ENCODE measurements at places on chromosomes 3 and 15. TPM values are rescaled to one million over a fixed set of nuclear protein-coding genes. Genes with fewer than 3 reads are reported as not detected.

- no peak overlapping the region for H3K4me3 ChIP-seq
- H3K27me3 ChIP-seq: no peaks in the 10 kb centered on the region
- no peaks in the 10 kb centered on the region for H3K4me1 ChIP-seq
These were observed 135.0 kb upstream of the UBE2E2 start for GRCh38 chr3:23068016-23068728.

Gene DET1
- 4.2 TPM for total RNA-seq

Gene FILIP1L
- 68.9 TPM for total RNA-seq

- H3K27ac ChIP-seq: no peak overlapping the region
- peaks cover 25% of the 10 kb centered on the region for H3K36me3 ChIP-seq
- H3K4me1 ChIP-seq: peaks cover 48% of the 10 kb centered on the region
- no peaks in the 10 kb centered on the region for H3K27me3 ChIP-seq
These were observed 9.6 kb downstream of the OSBPL11 start for GRCh38 chr3:125585595-125586223.

GRCh38 chr3:44013967-44014366, 227.7 kb upstream of the TOPAZ1 start:
- H3K4me1 ChIP-seq: no peaks in the 10 kb centered on the region
- H3K4me3 ChIP-seq: no peak overlapping the region
- H3K36me3 ChIP-seq: no peaks in the 10 kb centered on the region
- no peak overlapping the region for H3K27ac ChIP-seq
- H3K27me3 ChIP-seq: peaks cover 34% of the 10 kb centered on the region

DNA sequence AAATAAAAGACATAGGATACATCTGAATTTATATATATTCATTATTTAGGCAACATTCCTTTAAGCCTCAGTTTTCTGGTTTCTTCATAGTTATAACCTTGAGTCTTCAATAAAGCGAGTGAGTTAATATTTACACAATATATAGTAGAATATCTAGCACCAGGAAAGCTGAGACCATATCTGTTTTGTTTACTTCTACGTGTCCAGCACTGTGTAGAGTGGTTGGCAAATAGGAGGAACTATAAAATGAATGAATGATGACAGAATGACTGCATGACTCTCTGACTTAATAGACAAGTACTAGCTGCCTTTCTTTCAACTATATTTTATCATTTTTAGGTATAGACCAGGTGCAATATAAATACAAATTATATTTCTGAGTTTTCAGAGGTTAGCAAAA, 197.8 kb upstream of the RBMS3 start:
- no peak for DNase-seq
- H3K4me1 ChIP-seq: no peaks in the 10 kb centered on the region
- H3K36me3 ChIP-seq: no peaks in the 10 kb centered on the region
- H3K27ac ChIP-seq: no peak overlapping the region

GRCh38 chr3:66971891-66972551, 26.1 kb upstream of the KBTBD8 start:
- peak overlapping the region; percentile 16 for H3K4me3 ChIP-seq
- no peaks in the 10 kb centered on the region for H3K36me3 ChIP-seq

GRCh38 chr3:40387001-40387894, at the start of gene ENTPD3:
Gene ENTPD3, plus strand, starts transcription at chr3:40387184. Its CDS starts 874 bp downstream, at chr3:40388058.
- peak; percentile 75 for DNase-seq
- no peak within 1 kb of the TSS for H3K27ac ChIP-seq
- H3K36me3 ChIP-seq: no peaks in the 10 kb centered on the region
- peak within 1 kb of the TSS; percentile 38 for H3K4me3 ChIP-seq

Gene LDHAL6B
- not detected for total RNA-seq

DNA sequence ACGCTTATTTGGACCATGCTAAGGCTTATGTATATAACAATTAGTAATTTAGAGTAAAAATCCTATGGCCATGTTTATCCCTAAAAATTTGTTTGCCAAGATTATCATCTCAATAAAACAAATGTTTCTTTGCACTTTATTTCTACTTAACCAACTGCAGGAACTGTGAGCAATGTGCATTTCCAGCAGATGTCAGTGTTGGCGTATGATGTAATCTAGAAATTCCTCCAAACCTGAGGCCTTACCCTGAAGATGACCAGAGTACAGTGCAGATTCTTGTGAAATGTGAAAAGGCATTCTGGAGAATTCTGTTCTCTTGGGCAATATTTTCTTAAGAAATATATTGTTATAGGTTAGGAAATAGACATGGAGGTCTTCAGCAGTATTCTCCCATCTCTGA, 205.9 kb downstream of the MBNL1 start:
- H3K4me1 ChIP-seq: no peaks in the 10 kb centered on the region
- no peak overlapping the region for H3K27ac ChIP-seq
- H3K4me3 ChIP-seq: no peak overlapping the region
- no peaks in the 10 kb centered on the region for H3K27me3 ChIP-seq

Gene PRKAR2A
- total RNA-seq: 58.1 TPM

Gene LRRC49
- total RNA-seq: 5.1 TPM

- H3K27ac ChIP-seq: no peak overlapping the region
- H3K4me3 ChIP-seq: no peak overlapping the region
These were observed 78.3 kb upstream of the C15orf39 start for GRCh38 chr15:75123395-75123794.

Gene CRABP1
- total RNA-seq: not detected

- DNase-seq: no peak
- no peak overlapping the region for H3K27ac ChIP-seq
- no peaks in the 10 kb centered on the region for H3K27me3 ChIP-seq
- no peaks in the 10 kb centered on the region for H3K36me3 ChIP-seq
- H3K4me1 ChIP-seq: peaks cover 5% of the 10 kb centered on the region
These were observed 188.3 kb downstream of the PLCH1 start for GRCh38 chr3:155556531-155556930.

DNA sequence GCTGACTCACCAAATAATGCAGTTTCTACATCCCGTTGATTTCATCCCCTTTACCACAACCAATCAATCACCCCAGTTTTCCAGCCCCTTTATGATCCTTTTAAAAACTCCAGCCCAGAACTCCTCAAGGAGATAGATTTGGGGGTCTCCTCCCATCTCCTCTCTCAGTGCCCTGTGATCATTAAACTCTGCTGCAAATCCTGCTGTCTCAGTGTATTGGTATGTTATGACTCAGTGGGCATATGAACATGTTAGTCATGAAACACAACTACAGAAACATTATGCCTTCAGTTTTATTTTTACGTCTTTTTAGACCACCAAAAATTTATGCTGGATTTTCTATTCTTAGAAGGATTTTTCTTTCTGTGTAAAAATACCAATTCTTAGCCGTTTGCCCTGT, 213.7 kb downstream of the DIPK2A start:
- no peaks in the 10 kb centered on the region for H3K36me3 ChIP-seq
- DNase-seq: no peak
- H3K27ac ChIP-seq: no peak overlapping the region
- no peaks in the 10 kb centered on the region for H3K4me1 ChIP-seq
- no peak overlapping the region for H3K4me3 ChIP-seq
- no peaks in the 10 kb centered on the region for H3K27me3 ChIP-seq

DNA sequence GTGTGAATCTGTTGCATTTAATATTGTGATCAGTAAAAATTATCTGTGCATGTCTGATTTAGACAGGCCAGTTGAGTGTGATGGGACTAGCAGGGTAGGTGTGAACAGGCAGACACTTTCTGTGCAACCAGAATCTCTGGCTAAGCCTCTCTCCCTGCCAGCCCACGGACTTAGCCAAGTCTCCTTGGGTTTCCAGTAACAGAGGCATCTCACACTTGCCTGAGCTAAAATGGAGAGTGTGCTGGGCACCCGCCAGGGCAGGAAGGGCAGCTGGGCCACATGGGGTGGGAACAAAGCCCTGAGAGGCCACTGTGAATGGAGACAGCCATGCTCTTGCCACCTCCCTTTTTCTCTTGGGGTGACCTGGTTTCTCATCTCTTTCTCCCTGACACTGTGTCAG, 12.5 kb upstream of the RPS27L start:
- H3K27me3 ChIP-seq: no peaks in the 10 kb centered on the region
- DNase-seq: no peak
- H3K27ac ChIP-seq: no peak overlapping the region

GRCh38 chr3:63968612-63969350, 54.5 kb downstream of the PSMD6 start:
- H3K27ac ChIP-seq: peak overlapping the region; percentile 81
- no peaks in the 10 kb centered on the region for H3K36me3 ChIP-seq
- no peaks in the 10 kb centered on the region for H3K27me3 ChIP-seq
- peaks cover 98% of the 10 kb centered on the region for H3K4me1 ChIP-seq
- DNase-seq: no peak

- no peak overlapping the region for H3K4me3 ChIP-seq
- no peaks in the 10 kb centered on the region for H3K27me3 ChIP-seq
These were observed 14.2 kb downstream of the GRIP2 start for GRCh38 chr3:14525685-14526631.

- no peak overlapping the region for H3K27ac ChIP-seq
- no peaks in the 10 kb centered on the region for H3K27me3 ChIP-seq
- no peak for DNase-seq
- no peak overlapping the region for H3K4me3 ChIP-seq
- H3K4me1 ChIP-seq: peaks cover 19% of the 10 kb centered on the region
These were observed 56.1 kb upstream of the GK5 start for GRCh38 chr3:142281474-142281873.

DNA sequence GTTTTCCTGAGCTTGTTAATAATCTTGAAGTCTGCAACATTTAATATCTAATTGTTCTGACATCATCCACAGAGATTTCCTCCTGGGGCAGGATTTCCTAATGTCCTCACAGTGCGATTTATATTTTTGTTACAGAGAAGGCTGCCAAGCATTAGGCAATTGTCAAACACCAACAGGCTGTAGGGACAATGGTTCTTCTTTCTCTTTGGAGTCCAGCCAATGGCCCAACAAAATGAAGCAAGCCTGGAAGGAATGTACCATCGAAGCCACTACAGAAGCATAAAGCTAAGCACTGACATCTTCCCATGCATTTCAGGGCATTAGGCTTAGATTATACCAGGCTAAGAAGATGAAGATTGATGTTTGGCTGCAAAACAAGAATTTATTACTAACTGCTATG, 173.0 kb upstream of the FRMD4B start:
- no peaks in the 10 kb centered on the region for H3K36me3 ChIP-seq
- no peak overlapping the region for H3K4me3 ChIP-seq
- H3K27me3 ChIP-seq: no peaks in the 10 kb centered on the region

Gene C3orf70
- total RNA-seq: 2.2 TPM

GRCh38 chr3:136209921-136210320, 13.8 kb upstream of the MSL2 start:
- no peaks in the 10 kb centered on the region for H3K4me1 ChIP-seq
- DNase-seq: no peak
- no peaks in the 10 kb centered on the region for H3K27me3 ChIP-seq
- H3K27ac ChIP-seq: no peak overlapping the region

DNA sequence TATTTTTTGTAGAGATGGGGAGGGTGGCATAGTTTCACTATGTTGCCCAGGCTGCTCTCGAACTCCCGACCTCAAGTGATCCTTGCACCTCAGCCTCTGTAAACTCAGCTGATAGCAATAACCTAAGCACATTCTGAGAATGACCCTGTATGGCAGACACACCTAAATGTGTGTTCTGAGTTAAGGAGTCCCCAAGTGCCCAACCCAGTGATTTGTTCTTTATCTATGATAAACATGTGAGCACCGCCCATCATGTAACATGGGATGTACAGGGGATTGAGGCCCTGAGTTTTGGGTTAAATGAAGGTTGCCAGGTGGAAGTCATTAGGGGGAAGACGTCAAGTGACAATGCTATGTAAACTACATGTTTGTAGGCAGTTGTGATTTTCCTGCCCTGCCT, 5.7 kb downstream of the NCEH1 start:
- DNase-seq: no peak
- H3K27me3 ChIP-seq: no peaks in the 10 kb centered on the region
- no peak overlapping the region for H3K4me3 ChIP-seq
- H3K4me1 ChIP-seq: no peaks in the 10 kb centered on the region
- no peaks in the 10 kb centered on the region for H3K36me3 ChIP-seq

Gene NOX5
- total RNA-seq: 0.16 TPM

Gene PARP15
- 3.1 TPM for total RNA-seq

DNA sequence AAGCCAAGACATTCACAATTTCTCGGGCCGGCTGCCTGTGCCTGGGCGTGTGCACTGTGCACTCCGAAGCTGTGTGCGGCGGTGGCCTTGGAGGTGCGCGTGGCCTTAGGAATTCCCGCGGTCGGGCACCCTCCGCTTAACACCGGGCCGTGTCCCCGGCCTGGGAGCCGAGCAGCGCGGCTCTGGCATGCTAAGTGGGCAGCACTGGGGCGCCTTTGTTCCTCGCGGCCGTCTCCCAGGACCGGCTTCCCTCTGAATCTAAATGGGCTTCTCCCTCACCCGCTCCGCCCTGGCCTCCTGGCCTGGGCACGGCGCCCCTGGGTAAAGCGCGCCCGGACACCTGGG, 498 bp upstream of the ARNT2 start:
- H3K36me3 ChIP-seq: no peaks in the 10 kb centered on the region
- peak overlapping the region; percentile 41 for H3K4me3 ChIP-seq
- H3K27me3 ChIP-seq: peaks cover 6% of the 10 kb centered on the region
- no peak overlapping the region for H3K27ac ChIP-seq

Gene COLQ
- 2.4 TPM for total RNA-seq

- H3K4me3 ChIP-seq: no peak overlapping the region
- H3K27ac ChIP-seq: peak overlapping the region; percentile 72
- H3K27me3 ChIP-seq: no peaks in the 10 kb centered on the region
- no peaks in the 10 kb centered on the region for H3K36me3 ChIP-seq
These were observed 8.4 kb downstream of the EPHB3 start for GRCh38 chr3:184570035-184570434.

GRCh38 chr15:89430530-89431341, 65.6 kb downstream of the RHCG start:
- peak; percentile 94 for DNase-seq
- H3K27me3 ChIP-seq: peaks cover 3% of the 10 kb centered on the region
- no peaks in the 10 kb centered on the region for H3K36me3 ChIP-seq

DNA sequence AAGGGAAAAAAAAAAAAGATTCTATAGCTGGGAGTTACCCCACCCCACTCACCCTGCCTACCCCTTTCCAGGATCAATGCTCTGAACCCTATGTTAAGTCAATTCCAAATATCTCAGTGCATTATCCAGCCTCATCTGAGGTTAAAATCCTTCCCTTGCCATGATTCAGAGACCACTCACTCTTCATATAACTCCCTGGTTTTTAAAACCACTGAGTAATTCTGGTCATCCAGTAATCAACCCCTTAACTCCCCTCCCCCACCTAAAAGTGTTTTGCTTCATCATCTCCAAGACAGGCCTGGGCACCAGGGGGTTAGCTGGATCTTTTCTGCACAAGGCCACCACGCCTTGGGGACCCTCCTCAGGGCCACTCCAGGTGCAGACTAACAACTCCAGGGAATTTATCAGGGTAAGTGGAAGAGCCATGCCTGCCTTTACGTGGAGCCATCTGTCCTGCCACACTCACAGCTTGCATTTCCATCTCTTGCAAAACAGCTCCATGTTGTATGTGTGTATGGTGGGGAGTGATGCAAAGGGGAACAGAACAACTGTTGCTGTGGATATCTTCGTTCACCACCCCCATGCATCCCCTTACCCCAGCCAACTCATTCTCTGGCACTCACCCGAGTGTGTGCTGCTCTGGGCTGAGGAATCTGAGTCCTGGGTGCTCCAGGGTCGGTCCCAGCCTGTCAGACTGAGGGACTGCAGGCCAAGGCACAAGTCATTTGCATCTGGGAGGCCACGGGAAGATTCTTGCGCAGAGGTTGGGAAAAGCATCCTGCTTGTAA, 30.7 kb upstream of the RPS17 start:
- no peak overlapping the region for H3K4me3 ChIP-seq
- H3K27ac ChIP-seq: no peak overlapping the region
- no peaks in the 10 kb centered on the region for H3K27me3 ChIP-seq

Data from left lung (tissue), 14 donors.